ENCODE measurements at places on chromosomes 13 and 19. TPM values are rescaled to one million over a fixed set of nuclear protein-coding genes. Genes with fewer than 3 reads are reported as not detected.

SCEL gene
- polyA plus RNA-seq, result 0.02 TPM

DNA sequence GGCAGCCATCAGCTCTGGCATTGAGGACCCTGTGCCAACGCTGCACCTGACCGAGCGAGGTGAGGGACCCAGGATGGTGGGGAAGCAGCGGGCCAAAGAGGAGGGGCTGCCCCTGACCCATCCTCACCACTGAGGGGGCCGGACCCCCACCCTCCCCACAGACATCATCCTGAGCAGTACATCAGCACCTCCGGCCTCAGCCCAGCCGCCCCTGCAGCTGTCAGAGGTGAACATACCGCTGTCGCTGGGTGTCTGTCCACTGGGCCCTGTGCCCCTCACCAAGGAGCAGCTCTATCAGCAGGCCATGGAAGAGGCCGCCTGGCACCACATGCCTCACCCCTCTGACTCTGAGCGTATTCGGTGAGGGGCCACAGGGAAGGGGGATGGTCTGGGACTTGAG lies 7.3 kb downstream of the LENG1 start:
- DNase-seq, result no peak

CILP2 gene
- 1.9 TPM for polyA plus RNA-seq

GRCh38 chr19:16541526-16542044 lies 652 bp downstream of the CHERP start:
- peak; percentile 46 for DNase-seq

- DNase-seq, result peak; percentile 45
Observed at GRCh38 chr19:10228920-10229319, 2.2 kb downstream of the S1PR2 start.

GRCh38 chr19:16814526-16815100 lies 14.6 kb upstream of the SIN3B start:
- DNase-seq, result no peak

- no peak for DNase-seq
Observed at GRCh38 chr19:20165971-20166592, 932 bp upstream of the ZNF486 start.
